ENCODE measurements at places on chromosomes 3 and 15.

- no peak for DNase-seq
These were observed 665 bp downstream of the GATM start for GRCh38 chr15:45377609-45378148.

DNA sequence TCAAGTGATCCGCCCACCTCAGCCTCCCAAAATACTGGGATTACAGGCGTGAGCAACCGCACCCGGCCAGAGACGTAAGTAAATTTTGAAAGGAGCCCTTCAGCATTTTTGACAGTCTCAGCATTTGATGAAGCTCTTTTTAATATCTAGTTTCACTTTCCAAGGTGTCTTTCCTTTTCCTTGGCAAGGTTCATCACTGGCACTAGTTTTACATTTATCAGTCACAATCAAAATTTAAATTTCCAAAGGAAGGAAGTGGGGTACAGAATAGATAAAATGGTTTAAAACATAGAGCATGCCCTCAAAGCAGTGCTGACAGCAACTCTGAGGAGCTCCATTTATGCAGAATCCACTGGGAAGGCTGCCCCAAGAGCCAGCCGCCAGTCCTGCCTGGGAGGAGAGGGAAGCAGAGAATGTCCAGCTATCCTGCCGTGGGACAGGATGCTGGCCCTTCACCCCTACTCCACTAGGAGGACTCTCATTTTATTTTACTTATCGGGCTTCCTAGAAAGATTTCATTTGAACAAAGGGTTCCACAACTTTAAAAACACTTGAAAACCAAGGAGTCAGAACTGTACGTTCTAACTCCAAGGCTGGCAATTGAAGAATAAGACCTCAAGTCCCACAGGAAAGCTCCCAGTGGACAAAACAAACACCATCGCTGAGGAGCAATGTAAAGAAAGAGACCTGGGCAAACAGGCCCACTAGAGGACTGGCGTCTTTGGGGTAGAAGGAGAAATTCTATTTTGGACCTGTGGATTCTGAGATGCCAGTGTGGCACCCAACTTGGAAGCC is 9.9 kb downstream of the SFMBT1 start:
- no peak for DNase-seq

GRCh38 chr3:6079561-6080179 is 781.2 kb upstream of the GRM7 start:
- DNase-seq = no peak

DNA sequence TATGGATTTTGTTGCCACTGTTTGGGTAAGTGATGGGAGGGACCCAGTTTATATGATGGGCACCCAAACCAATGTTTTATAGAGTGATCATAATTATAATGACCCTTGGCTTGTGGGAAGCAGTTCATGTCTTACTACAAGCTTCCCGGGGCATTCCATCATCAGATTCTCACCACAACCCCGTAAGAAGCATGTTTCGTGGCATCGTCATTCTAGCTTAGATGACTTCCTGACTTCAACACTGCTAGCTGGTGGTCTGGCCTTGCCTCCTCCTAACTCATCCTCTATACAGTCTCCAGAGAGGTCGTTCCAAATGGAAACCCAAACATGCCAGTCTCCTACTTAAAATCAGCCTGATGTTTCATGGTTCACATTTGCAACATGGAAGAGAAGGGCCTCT is 226.9 kb downstream of the ADAMTS9 start:
- no peak for DNase-seq

DNA sequence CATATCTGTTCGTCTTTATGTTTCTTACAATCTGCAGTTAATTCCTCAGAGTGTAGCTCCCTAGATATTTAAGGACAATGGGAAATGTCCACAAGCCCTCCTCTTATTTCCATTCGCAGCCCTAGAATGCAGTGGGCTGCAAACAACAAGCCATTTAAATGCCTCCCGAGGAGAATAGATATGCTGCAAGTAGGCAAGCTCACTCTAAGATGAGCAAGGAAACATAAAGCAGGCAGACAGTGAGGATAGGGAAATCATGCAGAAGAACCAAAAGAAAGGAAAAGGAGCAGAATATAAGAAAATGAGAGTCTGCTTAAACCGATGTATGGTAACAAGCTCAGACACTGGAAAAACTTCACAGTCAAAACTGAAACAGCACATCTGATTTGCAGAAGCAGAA is 561.9 kb downstream of the GBE1 start:
- DNase-seq = no peak

GRCh38 chr15:66578286-66578875 is 12.6 kb upstream of the LCTL start:
- DNase-seq = no peak

DNA sequence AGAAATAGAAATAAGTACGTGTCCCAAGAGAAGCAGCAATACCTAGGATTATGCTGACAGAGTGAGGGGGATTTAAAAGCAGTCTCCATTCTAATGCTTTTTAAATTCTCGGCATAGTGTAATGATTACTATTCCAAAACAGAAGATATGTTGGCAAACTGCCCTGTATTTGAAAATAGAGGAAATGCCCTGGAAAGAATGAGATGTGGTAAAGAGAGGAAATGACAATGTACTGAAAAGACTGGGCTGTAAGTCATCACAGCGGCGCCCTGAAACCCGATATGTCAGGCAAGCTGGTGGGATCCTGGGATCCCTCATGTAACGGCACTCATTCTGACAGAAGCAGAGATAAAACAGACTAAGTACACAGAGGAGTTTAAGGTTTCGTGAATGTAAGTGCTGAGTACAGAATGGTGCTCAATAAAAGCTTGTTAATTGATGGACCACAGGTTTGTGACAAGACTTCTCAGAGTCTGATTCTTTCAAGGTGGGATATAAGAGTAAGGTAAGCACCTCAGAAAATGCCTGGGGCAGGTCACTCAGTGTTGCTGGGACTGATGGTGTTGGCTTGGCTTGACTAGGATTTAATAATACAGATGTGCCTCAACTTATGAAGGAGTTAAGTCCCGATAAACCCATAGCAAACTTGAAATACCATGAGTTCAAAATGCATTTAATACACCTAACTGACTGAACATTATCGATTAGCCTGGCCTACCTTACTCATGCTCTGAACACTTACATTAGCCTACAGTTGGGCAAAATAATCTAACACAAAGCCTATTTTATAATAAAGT is 91.4 kb downstream of the NFKBIZ start:
- DNase-seq = no peak

DNA sequence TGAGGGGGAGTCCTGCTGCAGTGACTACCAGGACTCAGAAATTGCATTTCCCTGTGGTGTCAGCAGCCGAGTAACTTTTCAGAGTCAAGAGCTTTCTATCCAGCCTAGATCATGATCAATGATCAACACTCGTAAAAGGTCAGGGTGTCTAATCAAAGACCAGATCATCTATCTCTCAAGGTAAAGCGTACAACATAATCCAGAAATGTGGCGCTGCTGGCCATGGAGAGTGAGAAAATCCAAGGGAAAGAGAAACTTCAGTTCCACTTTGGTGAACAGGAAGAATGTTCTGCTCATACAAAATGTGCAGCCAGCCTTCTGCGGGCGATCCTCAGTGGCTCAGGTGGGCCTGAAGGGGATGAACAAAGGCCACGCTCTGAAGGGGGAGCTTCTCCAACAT is 1005.8 kb upstream of the NR2F2 start:
- no peak for DNase-seq

- DNase-seq = no peak
These were observed 223.0 kb upstream of the STRIT1 start for GRCh38 chr3:155516439-155516838.

All from stimulated activated CD4-positive, alpha-beta T cell treated with anti-CD3 and anti-CD28 coated beads, TNF-alpha, amount 100 ng/mL, for 4 hours (primary cell).